ENCODE measurements at places on chromosomes 11 and 22. TPM values are rescaled to one million over a fixed set of nuclear protein-coding genes. Genes with fewer than 3 reads are reported as not detected.

GRCh38 chr11:1360181-1360834 lies 29.4 kb upstream of the BRSK2 start:
- no peak for DNase-seq

The CSKMT gene
- total RNA-seq, result 4.9 TPM

The OOSP2 gene
- total RNA-seq, result not detected

DNA sequence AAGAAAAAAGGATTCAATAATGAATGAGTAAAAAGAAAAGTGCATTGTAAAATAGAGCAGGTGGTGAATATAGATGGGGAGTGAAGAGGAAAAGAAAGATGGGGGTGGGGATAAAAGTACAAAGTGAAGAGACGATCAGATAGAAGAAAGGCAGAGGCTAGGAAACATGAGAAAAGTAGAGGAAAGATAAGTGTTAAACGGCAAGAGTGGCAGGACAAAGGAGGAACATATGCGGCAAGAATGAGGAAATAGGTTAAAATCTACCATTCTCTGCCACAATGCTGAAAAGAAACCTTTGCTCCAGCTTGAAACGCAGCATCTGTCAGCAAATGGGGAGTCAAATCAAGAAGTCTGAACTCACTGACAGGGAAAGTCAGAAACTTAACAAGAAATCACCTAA lies 6.8 kb downstream of the FUT4 start:
- no peak for DNase-seq

DNA sequence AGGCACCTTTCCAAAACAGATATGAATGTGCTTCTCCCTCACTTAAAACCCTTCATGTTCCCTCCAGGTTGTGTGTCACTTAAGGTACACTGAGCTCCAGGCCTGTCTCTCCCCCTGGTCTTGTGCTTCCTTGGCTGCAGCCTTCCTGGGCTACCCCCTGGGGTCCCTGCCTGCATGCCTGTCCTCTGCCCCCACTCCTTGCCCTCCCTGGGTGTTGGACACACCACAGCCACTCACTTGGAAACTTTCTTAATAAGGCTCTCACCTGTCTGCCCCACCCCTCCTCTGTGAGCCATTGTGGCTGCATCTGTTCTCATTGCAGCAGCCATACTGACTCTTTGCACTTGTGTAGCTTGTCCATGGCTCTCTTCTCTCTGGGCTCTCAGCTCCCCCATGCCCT lies 60.6 kb downstream of the CABIN1 start:
- no peak for DNase-seq

The PDGFB gene
- total RNA-seq, result 47.0 TPM

The SAA1 gene
- not detected for total RNA-seq

DNA sequence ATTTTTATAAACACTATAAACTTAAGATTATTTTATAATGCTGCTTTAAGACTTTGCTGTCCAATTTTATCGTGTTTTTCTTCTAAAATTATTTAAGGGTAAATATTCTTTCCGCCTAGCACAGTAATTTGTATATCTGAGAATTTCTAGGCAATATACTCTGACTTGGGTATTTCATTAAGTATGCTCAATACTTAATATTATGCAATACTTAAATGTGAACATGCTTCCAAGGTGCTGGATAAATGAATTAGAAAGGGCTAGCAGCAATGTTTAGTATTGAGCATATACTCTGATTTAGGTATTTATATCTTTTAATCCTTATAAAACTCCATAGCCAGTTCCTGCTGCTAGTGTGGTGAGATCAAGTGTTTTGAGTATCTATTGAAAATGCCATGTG lies 60.3 kb upstream of the ANO3 start:
- no peak for DNase-seq

GRCh38 chr11:117814766-117815261 lies 9.7 kb downstream of the FXYD2 start:
- DNase-seq, result no peak

- peak; percentile 14 for DNase-seq
These were observed 3.6 kb upstream of the MB start for GRCh38 chr22:35620624-35621251.

DNA sequence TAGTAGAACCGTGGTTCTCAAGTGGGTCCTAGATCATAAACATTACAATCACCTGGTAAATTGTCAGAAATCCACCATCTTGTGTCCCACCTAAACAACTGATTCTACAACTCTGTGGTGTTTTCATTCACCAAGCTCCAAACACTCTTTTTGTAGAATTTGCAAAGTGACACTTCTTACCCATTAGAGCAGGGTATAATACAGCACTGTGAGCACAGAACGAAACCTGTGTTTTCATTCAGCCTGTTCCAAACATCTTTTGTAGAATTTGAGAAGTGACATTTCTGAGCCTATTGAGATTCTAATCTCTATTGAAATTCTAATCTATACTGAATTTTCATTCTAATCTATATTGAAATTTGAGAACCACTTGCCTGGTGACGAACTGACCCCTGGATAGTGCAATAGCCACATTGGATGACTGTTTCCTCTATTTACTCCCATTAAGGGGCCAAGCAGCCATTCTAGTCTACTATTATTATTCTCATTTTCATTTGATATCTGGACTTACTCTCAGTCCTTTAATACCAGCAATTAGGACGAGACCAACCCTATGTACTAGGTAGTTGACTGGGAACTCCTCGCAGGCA lies 616.6 kb downstream of the LRRC4C start:
- DNase-seq, result no peak

- no peak for DNase-seq
These were observed 6.7 kb upstream of the RAB3IL1 start for GRCh38 chr11:61924064-61924455.

The RHOD gene
- 16.9 TPM for total RNA-seq

The AIFM3 gene
- under 0.01 TPM for total RNA-seq

The TM7SF2 gene
- total RNA-seq, result 14.8 TPM

The PGGHG gene
- total RNA-seq, result 13.9 TPM

GRCh38 chr11:10793470-10794255 lies 15.1 kb downstream of the EIF4G2 start:
- DNase-seq, result no peak

The TRIM49D2 gene
- total RNA-seq, result not detected

GRCh38 chr11:27433742-27434141 lies 38.8 kb downstream of the LGR4 start:
- DNase-seq, result no peak

DNA sequence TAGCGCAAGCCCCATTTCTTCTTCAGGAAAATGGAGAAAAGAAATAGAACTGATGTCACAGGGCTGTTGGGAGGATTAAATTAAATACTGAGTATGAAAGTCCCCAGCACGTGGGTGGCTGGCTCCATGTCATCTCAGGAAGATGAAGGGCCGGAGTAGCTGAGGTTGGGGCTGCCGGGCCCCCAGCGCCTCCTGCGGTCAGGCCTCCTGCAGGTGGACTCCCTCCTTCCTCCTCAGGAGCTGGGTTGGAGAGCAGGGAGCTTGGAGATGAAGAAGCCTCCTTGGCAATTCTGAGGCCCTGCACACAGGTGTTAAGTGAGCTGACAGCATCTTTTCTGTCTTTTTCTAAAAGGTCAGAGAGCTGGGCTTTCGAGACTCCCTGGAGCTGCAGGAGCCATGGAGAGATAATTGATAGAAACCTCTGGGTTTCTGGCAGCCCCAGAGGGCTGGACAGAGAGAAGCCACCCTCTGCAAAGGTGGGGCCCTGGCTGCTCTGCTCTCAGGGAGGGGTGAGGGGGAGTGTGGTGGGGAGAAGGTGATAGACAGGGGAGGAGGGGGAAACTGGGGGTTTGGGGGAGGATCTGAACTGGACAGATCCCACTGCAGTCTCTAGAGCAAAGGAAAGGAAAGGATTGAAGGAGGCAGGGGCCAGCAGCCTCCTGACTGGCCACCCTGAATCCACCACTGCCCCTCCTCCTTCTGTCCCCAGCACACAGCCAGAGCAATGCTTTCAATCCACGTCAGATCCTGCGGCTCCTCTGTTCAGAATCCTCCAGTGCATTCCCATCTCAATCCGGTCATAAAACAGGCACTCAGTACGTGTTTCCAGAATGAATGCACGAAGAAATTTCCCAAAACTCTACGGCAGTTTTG lies 210.8 kb downstream of the CEP164 start:
- DNase-seq, result no peak

DNA sequence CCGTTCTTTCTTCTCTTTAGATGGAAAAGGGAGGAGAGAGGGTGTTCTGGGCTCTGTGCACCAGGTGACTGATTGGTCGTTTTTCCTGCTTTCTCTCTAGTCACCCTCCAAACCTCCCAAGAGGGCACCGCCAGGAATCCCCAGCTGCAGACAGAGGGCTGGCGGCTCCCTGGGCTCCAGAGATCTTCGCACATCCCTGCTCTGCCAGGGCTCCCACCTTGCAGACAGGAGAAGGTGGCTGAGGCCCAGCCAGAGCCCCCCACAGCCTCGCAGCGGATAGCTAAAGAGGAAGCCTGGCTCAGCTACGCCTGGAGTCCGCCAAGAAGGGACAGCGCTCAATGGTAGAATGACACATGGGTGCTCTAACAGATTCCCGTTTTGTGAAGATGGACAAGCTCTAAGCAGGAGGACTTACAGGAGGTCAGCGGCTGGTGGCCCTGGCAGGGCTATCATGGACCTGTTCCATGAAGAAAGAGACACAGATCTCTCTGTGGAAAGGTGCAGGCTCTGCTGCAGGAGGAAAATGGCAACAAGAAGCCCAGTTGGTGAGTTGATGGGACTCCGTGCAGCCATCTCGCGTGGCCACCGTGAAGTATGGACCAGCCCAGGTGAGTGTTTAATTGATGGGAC lies 976.9 kb downstream of the BRD1 start:
- DNase-seq, result no peak

DNA sequence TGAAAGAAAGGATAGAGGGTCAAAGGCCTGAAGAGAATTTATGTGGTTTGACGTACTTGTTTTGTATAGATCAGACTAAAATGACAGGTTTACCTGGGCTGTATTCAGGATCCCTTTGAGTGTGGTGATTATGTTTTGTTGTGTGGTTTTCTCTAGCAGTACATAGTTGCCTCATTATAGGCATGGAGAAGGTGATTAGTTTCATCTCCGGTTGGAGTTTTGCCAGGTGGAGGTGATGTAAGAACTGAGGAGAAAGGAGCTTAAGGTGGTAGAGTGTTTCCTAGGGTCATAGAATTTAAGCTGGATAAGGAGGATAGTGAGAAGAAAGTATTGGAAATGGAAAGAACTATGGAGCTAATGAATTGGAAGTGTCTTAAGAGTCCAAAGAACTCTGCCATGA lies 229.0 kb downstream of the TMEM135 start:
- no peak for DNase-seq

- no peak for DNase-seq
These were observed 21.0 kb upstream of the HTATIP2 start for GRCh38 chr11:20342347-20343141.

GRCh38 chr11:118878163-118878563 lies 5.5 kb upstream of the CXCR5 start:
- no peak for DNase-seq

The KCNJ1 gene
- total RNA-seq, result 0.13 TPM

DNA sequence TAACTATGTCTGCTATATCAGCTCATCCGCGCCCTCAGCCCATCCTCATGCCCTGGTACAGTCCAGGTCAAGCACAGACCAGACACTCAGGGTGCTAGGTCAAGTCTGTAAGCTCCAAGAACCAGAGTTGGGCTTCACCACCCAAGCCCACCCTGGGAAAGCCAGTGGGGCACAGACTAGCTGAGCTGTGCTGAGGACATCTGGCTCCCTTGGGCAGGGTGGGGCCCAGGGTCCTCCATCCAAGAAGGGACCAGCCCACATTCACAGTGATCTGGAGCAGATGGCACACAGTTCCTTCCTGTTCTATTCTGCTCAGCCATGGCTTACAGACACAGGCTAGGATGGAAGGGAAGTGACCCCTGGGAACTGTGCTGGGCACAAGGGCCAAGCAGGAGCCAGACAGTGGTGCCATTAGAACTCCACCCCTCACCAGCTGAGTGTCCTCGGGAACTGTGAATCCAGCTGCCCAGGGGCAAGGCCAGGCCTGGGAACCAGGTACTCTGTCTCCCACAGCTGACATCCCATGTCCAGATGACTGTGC lies 9.1 kb downstream of the P2RY6 start:
- no peak for DNase-seq

DNA sequence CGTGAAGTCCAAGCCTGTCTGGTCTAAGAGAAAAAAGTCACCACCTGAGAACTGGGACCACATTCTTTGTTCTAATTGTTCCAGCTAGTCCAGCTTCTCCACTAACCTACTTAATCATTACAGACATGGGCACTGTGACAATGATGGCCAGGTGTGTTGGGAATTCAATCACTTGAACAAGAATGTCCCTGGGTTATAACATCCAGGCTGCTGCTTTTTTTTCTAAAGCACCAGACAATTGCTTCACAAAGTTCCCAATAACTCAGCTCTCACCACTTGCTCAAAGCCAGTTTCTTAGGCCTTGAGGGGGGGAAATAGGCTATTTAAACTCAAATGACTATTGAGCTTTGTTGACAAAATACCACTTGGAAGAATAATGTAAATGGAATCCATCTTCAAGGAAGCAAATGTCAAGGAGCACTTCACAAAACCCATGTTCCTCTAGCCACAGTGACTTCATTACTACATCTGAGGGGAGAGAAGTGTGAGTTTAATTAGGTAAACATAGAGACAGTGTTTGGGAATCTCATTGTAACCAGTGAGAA lies 80.3 kb downstream of the ME3 start:
- DNase-seq, result no peak

DNA sequence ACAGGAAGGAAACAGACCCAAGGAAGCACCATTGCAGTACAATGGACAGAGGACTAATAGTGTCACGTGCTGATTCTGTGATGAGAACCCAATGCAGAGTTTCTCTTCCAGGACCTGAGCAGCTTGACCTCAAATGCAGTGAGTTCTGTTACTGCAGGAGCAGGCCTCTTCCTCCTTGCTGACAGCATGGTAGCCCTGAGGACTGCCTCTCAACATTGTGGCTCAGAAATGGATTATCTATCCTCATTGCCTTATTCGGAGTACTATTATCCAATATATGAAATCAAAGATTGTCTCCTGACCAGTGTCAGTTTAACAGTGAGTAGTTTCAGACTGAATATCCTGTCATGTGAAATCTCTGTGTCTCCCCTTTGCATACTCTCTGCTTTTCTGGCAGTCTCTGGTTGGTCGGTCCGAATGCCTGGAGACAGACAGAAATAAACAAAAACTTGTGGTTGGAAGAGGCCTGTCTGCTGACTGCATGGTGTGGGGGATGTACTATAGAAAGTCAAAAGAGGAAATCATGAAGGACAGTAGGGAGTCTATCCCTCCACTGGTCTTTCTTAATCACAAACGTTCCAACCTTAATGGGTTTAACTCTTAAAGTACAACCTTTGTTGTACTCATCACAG lies 6.9 kb upstream of the MS4A14 start:
- DNase-seq, result no peak

The RTN4RL2 gene
- 0.13 TPM for total RNA-seq

DNA sequence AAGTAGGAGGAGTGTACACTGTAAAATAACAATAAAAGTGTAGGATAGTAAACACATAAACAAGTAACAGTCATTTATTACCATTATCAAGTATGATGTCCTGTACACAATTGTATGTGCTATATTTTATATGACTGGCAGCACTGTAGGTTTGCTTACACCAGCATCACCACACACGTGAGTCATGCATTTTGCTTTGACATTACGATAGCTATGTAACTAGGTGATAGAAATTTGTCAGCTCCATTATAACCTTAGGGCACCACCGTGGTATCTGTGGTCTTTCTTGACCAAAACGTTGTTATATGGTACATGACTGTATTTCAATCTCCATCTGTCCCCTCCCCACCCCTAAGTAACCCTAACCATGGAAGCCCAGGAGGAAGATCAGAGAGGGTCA lies 1.1 kb downstream of the DNAL4 start:
- no peak for DNase-seq
